ENCODE measurements at places on chromosomes 16 and 17.

DNA sequence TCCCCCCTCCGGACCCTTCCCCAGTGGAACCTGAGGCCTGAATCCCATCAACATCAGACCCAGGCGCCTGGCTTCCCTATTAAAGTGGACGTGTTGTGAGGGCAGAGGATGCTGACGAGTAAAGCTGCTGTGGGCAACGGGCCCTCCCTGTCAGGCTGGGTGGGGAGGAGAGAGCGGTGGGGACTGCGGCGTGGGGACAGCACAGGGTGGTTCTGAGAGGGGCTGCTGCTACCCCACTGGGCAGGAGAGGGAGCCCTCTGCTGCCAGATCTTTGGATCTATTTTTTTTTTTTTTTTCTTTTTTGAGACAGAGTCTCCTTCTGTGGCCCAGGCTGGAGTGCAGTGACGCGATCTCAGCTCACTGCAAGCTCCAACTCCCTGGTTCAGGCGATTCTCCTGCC, 5.9 kb downstream of the CA5A start:
- peak; percentile 30 for DNase-seq

DNA sequence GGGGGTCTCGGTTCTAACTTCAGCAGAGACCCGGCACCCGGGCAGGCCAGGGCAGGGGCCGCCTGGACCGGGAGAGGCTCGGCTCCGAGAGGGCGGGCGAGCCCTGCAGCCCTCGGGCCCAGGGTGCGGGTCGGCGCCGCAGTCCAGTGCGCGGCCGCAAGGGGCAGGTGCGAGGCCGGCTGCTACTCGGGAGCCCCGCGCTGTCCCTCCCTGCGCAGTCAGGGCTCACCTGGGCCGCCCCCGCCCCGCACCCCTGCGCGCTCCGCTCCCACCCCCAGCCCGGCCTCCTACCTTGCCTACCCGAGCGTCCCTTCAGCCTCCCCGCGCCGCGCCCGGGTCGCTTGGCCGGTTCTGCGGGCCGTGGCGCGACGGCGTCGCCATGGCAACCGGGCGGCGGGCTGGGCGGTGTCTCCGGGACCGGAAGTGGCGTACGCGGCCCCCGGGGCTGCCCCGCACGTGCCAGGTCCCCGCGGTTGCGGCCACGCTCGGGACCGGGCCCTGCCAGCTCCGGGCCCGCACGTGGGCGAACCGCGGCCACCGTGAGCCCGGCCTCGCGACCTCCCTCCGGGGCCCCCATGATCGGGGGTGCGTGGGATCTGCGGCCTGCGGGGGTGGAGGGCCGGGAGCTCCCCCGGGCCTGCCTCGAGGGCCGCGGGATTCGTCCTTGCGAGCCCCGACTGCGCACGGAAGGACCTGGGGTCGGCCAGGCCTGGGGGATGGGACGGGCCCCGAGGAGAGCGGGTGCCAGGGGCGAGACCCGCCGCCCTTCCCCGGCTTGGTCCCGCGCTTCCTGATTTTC, at the start of gene CYB561:
CYB561 (minus strand) TSS at position 353 of the 799 bp plus-strand sequence. CDS start 8,759 bp downstream, outside the sequence.
- peak; percentile 52 for DNase-seq

DNA sequence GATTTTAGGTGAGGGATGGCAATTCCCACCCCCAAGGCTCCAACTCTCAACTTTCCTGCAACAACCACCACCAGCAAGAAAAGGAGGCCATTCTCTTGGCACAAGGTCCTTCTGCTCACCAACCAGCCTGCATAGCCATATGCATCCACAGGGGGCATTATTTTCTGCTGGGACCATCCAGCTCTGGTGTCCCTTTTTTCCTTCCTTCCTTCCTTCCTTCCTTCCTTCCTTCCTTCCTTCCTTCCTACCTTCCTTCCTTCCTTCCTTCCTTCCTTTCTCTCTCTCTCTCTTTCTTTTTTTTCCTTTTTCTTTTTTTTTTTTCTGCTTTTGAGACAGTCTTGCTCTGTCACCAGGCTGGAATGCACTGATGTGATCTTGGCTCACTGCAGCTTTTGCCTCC, 21.1 kb upstream of the COX10 start:
- no peak for DNase-seq

DNA sequence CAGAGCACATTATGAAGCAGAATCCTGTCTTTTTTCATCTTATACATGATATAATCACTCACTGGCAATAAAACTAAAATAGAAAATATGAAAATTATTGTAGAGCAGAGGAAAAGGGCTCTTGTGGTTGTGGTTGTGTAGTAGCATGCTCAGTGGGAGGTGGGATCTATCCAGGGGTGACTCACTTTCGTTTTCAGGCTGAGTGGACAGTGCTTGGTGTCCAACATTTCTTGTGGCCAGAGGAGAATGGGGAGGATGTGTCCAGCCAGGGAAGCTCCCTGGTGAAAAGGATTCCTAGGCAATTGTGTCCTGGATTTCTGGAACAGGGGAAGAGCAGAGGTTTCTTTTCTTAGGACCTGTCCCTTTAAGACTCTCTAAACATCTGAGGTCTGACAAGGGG, 31.9 kb upstream of the CPHXL start:
- peak; percentile 16 for DNase-seq

DNA sequence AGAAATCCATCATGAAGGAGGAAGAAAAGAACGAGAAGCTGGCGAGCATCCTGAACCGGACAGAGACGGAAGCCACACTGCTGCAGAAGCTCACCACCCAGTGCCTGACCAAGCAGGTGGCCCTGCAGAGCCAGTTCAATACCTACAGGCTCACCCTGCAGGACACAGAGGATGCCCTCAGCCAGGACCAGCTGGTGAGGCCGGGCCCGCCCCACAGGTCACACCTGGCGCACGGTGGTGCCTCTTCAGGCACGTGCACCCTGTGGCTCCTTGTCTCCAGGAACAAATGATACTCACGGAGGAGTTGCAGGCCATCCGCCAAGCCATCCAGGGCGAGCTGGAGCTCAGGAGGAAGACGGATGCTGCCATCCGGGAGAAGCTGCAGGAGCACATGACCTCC, 19.8 kb upstream of the GAA start:
- DNase-seq: no peak

GRCh38 chr16:66740010-66740409, 11.4 kb downstream of the DYNC1LI2 start:
- DNase-seq: peak; percentile 41

GRCh38 chr16:77834635-77835540, 46.5 kb downstream of the VAT1L start:
- DNase-seq: peak; percentile 91

DNA sequence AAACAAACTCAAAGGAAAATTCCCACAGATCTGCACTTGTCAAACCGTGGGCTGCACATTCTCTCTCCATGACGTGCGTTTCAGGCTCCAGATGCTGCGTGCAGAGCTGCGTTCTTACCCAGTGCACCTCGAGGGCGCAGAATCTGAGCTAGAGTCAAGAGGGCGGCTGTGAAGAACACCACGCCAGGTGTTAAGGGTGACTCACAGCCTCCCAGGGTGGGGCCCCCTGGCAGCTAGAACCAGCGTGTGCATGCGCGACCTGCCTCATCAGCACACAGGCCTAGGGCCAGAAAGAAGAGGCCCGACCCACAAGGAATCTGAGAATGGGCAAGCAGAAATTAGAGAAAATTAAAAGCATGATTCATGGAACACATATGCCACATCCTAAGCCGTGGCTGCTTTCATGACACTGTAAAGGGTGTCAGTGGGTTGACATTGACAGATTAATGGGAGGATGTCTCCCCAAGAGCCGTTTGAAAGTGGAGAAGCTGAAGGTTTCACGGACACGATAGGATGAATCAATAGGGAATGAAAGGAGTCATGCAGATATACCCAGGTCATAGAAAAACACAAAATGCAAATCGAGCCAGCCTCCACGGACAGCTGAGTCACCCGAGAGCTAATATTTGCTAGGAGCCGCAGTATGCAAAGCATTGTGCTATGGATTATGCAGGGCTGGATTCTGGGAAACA, 29.0 kb downstream of the MARCHF10 start:
- peak; percentile 92 for DNase-seq

DNA sequence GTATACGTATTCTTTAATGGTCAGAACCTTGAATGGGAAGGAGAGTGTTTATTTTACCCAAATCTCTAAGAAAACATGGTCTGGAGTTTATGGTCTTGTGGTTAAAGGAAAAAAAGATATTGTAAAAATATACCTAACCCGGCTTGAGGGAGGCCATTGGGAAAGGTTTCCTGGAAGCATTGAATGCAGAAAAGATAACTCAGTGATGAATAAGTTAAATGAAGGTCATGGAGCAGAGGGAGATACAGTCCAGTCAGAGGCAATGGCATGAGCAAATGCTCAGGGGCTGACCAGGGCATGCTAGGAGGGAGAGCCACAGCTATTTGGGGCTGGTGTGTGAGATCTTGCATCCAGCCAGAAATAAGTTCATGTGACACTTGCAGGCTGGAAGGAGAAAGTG, 430.4 kb upstream of the CDH5 start:
- DNase-seq: peak; percentile 69

- no peak for DNase-seq
These were observed 209.4 kb downstream of the MRTFB start for GRCh38 chr16:14280541-14280940.

- peak; percentile 80 for DNase-seq
These were observed 394 bp upstream of the PRM3 start for GRCh38 chr16:11273721-11274324.

DNA sequence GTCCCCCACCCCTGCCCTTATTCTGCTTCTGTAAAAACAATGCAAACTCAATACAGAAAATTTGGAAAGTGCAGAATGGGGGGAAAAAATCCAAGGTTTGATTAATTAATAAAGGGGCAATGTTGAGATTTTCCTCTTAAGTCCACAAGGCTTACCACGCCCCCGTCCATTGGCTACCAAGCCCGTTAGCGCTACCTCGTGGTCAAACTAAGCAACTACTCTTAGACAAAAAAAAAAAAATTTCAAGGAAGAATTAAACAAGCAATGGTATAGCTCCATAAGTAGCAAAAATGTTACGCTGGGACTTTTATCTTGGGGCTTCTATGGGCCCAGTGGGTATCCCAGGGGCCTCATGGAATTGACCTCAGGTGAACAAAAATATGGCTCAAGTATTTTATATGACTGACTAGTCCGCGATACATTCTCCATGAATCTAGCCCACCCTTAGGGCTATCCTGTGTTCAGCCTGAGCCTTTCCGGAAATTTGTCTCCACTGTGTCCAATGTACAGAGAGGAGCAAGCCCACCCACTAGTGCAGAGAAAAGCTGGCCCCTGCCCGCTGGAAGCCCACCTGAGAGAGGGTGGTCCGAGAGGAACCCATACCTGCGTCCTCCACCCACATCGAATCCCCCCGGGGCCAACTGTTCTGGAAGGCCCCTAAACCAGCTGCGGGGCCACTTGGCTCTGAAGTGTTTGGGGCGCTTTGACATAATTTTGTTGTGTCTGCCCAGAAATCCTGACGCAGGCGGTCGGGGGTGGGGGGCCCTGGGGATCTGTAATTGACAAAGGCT, 19.1 kb upstream of the TEX2 start:
- peak; percentile 84 for DNase-seq

DNA sequence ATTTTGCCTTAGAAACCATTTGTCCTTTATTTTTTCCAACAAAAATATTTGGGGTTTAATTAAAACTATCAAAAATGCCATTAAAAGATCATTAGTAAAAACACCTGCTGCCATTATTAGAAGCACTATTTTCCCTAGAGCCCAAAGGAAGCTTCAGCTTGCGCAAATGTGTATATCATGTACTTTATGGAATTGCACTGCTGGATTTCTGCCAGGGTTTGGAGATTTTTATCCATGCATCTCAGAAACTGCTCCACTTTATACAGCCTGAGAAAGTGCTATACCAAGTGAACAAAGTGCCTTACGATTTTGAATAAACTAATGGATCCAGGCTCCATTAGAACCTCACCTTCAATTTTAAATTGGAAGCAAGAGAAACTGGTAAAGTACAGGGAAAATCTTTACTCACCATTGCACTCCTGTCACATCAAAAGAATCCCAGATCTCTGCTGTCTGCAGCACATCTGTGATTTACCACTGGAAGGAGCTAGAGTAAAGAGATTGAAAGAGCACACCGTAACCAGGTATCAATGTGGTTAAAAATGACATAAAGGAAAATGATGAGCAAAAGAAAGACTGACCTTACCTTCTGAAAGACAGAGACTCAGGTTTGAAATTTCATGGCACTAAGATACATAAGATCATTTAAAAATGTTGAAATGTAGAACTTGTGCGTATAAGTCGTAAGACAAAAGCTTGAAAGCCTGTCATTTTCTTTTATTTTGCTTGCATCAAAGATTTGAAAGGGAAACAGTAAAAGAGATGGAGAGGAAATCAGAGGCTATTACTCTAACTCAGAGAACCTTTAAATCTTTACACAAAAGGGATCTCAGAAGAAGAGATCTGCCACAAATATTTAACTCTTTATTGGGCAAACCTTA, 678.1 kb upstream of the GOT2 start:
- no peak for DNase-seq

DNA sequence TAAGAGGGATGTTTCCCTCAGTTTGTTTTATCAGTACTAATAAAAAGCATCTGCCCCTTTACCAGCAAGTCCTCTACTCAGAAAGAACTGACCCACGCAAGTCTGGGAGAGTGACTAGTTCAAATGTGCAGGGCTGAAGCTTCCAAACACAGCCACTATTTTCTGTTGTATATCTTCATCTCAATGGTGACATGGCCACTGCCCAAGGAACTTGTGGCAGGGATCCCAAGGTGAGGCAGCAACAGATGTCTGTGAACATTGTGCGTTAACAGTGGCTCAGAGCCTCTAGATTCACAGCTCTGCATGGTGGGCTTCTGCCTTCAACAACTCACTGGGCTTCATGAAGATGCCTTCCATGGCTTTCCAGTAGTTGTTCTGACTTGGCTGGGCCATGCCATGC, 3.7 kb upstream of the BLTP2 start:
- no peak for DNase-seq

GRCh38 chr17:40241252-40241834, 22.2 kb downstream of the WIPF2 start:
- DNase-seq: no peak

GRCh38 chr17:7676533-7676932, 10.8 kb downstream of the TP53 start:
- DNase-seq: no peak

DNA sequence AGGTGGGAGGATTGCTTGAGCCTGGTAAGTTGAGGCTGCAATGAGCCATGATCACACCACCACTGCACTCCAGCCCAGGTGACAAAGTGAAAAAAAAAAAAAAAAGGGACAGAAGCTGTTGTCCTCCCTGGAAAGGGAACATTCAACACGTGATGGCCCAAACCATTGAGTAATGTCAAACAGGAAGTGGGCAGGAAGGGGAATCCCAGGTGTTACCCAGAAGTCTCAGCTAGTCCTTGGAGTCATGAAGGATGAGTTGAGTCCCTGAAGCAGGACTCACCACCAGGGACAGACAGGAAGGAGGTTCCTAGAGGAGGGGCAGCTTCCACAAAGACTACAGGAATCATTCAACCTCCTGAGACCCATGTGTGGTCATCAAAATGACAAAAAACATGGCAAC, 19.8 kb upstream of the CMIP start:
- no peak for DNase-seq

DNA sequence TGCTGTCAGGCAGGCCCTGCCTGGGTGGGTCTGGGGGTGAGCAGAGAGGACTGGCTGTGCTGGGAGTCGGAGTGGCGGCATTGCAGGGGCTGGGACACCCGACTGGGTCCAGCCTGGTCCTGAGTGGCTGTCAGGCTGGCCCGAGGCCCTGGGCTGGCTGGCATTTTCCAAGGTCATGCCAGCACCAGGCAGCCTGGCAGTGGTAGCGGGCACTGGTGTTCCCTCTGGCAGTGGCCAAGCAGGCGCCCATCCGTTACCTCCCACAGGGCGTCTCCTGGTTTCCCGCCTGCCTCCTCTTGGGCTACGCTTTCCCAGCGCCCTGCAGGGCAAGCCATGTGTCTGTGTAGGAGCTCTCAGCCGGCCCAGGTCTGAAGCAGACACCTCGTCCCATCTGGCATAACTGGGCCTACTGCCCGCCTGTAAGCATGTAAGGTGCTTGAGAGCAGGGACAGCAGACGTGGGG, 5.7 kb upstream of the PKMYT1 start:
- no peak for DNase-seq

- no peak for DNase-seq
These were observed 127.1 kb upstream of the PLCG2 start for GRCh38 chr16:81651758-81652718.
